HCEC 1CT (cell line): ENCODE measurements at places on chromosomes 3 and 15.

DNA sequence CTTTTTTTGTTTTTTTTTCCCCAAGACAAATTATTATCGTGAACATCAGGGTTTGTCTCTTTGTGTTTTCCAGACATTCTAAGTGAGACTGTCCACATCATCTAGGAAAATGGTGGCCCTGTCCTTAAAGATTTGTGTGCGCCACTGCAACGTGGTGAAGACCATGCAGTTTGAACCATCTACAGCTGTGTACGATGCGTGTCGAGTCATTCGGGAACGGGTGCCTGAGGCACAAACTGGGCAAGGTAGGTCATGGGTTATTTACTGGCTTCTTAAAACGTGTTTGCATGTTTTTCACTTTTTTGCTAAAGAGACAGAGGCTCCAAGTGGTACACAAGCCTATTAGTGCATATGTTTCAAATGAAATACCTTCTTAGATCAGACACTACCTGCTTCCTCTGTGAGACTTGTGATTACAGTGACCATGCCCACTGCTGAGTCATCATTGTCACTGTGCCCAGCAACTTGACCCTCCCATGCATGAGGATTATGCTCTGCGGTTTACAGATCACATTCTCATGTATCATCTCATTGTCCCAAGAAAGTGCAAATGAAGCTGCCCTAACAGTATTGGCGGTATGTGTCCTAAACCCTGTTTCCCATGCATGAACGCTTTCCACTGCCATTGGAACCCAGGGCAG lies 395.2 kb upstream of the TPM1 start:
- peak; percentile 69 for DNase-seq

DNA sequence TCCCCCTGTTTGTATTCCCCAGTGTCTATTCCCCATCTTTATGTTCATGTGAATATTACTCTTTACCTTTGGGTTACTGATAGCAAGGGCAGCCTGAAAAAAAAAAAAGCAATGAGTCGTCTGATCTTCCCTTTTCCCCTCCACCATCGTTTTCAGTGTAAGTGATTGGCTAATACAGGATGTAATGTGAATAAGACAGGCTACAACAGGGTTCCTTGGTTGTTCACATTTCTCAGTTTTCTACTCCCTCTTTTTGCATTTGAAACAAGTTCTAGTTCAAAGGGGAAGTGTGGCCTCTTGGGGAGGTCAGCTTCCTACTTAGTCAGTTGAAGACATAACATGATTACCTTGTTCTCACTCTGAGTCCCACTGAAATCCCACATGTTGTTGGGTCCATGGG lies 278.0 kb upstream of the TRIM42 start:
- no peak for DNase-seq

DNA sequence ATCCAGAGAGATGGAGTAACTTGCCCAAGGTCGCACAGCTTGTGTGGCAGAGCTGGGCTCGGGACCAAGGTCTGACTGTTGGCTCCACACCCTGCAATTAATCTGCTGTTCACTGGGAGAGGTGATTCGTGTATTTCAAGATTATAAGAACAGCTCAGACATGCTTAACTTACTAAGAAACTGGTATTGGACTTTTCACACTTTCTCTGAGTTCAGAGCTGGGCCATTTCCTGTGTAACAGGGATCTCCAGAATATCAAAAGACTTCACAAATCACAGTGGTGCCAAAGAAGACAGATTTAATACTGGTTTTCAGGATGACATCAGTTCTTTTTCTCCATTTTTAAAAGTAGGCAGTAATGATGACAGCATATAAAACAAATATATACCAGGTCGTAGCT lies 156.8 kb upstream of the UBE2E1 start:
- no peak for DNase-seq

- no peak for DNase-seq
Observed at GRCh38 chr3:147813256-147813655, 404.1 kb downstream of the ZIC1 start.

GRCh38 chr3:49388289-49388820 lies 23.4 kb downstream of the RHOA start:
- no peak for DNase-seq

- no peak for DNase-seq
Observed at GRCh38 chr3:150545419-150546225, 674 bp downstream of the SERP1 start.

DNA sequence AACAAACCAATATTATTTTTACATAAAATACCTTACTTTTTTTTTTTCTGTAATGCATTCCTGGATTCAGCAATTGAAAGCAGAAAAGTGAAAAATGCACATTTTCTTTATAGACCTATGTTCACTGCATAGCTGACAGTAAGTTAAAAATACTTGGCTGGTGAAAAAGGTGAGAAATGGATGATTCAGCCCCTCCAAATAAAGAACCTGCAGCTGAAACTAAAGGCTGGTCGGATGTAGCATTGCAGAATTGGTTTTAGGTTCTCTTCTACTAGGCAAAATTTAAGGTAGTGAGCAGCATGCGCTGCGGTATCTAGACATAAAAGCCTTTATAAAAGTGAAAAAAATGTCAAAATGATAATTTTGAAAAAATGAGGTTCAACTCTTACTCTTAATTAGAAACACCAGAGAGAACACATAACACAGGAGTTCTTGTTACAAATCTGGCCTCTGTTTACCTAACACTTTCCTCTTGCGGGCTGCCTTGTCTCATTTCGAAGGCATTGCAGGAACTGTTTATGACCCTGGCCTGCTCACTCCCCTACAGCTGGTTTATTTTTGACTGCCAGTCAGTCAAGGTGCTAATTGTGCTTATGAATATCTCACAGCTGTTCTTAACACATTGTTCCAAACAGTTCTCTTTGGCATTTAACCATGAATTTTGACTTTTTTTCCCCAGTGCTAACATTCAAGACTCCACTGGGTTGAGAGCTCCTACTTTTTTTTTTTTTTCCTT lies 455.4 kb upstream of the TBL1XR1 start:
- no peak for DNase-seq

- no peak for DNase-seq
Observed at GRCh38 chr3:106438887-106439286, 570.1 kb upstream of the CBLB start.

DNA sequence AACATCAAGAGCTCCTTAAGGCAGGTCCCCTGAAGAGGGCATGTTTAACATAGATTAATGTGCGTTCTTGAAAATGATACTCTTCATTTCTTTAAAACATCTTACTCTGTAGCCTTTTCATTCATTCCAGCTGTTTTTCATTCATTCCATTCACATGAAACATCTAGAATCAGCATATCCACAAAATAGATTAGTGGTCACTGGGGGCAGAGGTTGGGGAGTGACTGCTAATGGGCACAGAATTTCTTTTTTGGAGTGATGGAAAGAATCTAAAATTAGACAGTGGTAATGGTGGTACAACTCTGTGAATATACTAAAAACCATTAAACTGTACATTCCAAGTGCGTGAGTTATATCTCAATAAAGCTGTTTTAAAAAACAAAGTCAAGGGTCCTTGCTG lies 15.4 kb upstream of the CXCR6 start:
- peak; percentile 51 for DNase-seq

- DNase-seq: no peak
Observed at GRCh38 chr15:68515371-68516095, 63.3 kb upstream of the CORO2B start.

GRCh38 chr3:33926998-33927605 lies 128.7 kb downstream of the PDCD6IP start:
- DNase-seq: no peak

DNA sequence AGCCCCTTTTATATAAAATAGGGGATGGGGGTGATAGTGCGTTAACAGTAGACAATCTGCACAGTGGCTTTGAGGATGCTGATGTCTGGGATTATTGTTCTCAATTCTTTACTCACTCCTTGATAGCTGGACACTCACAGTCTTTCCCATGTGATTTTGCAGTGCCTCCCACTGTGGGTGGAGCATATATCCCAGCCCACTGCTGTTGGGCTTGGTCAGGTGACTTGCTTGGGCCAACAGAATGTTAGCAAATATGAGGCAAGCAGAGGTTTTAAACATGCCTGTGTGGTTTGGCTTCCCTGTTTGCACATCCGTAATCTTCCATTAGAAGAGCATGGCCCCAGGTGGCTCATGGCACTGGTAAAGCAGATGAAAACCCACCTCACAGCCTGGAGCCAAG lies 46.5 kb downstream of the CPA3 start:
- no peak for DNase-seq

DNA sequence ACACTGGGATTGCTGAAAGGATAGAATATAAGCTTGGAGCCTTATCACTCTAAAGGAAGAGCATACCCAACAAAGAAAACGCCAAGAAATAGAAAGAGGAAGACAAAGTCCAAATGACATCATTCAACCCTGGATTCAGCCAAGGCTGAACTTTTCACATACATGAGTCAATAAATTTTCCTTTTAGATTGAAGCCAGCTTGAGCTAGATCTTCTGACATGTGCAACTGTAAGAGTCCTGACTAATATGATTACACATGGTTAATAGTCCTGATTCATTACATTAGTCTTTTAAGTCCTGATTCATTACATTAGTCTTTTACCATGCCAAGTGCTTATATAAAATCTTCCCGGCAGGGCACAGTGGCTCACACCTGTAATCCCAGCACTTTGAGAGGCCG lies 13.6 kb upstream of the DENND6A start:
- peak; percentile 97 for DNase-seq
